T-helper 2 cell treated with Interferon-gamma antibody and Interleukin-4, amounts not matched to agents 5 μg/mL and 100 μg/mL, for 36 hours (primary cell): ENCODE measurements at places on chromosomes 6 and 20.
A peak's percentile ranks its signal among the peaks of the same experiment; 100 is the strongest.

DNA sequence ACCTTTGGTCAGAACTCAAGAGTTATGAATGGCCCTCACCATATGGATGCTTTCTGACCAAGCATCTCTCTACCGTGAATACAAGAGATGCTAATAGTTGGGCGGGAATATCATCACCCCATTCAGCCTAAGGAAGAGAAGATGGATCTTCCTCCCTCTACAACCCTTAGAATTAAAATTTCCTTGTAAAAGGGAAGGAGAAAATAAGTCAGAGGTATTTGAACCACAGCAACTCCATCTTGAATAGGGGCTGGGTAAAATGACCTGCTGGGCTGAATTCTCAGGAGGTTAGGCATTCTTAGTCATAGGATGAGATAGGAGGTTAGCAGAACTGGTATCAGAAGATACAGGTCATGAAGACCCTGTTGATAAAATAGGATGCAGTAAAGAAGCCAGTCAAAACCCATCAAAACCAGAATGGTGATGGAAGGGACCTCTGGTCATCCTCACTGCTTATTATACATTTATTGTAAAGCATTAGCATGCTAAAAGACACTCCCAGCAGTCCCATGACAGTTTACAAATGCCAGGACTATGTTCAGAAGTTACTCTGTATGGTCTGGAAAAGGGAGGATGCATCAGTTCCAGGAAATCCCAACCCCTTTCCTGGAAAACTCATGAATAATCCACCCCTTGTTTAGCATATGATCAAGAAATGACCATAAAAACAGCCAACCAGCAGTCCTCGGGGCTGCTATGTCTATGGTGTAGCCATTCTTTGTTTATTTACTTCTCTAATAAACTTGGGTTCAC is 101.2 kb downstream of the DTNBP1 start:
- DNase-seq, result no peak

- no peak for DNase-seq
Measured at GRCh38 chr20:42752620-42753019, 437.1 kb downstream of the PTPRT start.

- DNase-seq, result no peak
Measured at GRCh38 chr20:49245921-49246740, 26.9 kb downstream of the DDX27 start.

DNA sequence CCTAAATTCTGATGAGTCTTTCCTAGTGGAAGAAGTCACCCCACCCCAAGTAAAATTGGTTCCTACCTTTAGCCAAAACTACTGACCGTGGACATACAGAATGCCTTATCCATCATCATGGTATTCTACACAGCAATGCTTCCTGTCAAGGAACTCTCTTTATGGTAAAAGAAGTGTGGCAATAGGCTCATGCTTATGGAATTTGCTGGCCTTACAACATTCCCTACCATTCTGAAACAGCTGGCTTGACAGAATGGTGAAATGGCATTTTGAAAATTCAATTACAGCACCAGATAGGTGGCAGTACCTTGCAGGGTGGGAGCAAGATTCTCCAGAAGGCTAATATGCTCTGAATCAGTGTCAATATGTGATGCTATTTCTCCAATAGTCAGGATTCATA is 41.8 kb upstream of the BACH2 start:
- no peak for DNase-seq

DNA sequence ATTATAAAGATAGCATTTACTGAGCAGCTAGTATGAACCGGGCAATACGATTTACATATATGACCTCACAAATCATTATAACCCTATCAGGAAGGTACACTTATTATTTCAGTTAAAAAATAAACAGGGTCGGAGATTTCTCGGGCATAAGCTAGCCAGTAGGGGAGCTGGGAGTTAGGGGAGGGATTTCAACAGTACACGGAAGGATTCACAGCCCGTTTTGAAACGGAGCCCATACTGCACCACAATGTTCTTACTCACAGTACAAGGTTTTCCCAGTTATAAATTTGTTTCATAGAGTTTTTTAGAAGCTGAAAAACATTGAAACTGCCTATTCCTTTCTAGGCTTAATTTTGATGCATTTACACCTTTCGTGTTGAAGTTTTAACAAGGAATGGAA is 607.1 kb downstream of the HDGFL1 start:
- no peak for DNase-seq

DNA sequence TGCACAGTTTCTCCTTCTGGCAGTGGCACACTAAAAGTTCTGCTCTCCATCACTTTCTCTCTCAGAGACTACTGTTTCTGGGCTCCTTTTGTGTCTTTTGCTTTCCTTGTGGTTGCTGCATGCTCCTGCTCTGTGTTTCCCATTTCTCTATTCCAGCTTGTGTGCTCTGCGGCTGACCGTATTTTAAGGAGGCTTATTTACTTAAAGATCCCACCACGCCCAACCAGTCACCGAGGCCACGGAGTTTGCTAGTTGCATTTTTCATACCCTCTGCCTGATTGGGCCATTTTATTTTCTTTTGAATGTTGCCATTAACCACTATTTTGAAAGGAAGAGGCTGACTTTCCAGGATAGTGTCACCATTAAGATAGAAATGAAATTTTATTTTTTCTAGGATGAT is 626.4 kb upstream of the MMS22L start:
- no peak for DNase-seq

DNA sequence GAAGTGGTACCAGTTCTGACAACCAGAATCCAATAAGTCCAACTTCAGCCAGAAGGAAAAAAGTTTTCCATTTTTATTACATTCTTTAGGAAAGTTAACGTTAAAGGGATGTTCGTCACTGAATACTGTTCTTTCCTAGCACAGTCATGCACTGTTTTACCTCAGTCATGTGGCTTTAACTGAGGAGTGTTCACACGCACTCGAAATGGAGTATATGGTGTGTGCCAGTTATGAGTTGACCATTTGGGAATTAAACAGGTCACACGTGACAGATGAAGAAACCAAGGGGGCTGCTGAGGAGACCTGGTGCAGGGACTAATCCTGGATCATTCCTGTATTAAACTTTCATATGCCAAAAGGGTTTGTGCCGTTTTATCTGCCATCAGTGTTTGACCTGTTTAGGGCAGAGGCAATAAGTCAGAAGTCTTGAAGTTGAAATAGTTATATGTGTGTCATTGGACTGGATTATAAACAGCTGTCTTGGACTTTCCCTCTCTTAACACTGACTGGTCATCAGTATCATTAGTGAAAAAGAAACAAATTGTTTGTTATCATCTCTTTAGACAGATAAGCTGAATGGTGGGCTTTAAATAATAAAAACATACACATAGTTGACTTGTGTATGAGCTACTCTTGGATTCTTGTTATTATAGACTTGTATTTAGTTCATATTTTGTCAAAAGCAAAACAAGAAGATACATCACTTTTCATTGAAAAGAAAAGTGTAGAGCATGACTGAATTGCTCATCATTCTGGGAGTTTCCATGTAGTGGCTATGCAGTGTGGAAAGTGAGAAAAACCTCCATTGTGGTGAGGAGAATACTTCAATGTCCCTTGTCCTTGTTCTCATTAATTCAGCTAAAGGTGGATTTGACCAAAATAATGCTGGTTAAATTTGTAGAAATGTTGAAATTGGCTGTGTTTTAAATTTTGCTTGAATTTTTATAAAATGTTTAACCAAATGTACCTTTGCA is 123.5 kb upstream of the SAMD5 start:
- DNase-seq, result no peak

DNA sequence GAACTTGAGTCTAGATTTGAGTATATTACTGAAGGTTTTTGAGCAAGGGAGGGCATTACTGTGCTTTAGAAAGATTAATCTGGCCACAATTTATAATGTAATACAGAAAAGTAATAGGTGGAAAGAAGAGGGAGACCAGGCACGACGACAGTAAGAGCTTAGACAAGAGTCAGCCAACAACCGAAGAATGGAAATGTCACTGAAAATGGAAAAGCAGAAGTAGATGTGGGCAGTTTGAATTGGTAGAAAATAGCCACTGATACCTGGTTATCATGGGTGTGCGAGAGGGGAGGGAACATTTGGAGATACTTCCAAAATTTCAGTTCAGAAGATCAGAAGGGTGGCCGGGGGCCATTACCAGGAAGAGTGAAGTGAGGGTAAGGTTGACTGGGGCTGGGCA is 339.1 kb downstream of the UTRN start:
- DNase-seq, result no peak

DNA sequence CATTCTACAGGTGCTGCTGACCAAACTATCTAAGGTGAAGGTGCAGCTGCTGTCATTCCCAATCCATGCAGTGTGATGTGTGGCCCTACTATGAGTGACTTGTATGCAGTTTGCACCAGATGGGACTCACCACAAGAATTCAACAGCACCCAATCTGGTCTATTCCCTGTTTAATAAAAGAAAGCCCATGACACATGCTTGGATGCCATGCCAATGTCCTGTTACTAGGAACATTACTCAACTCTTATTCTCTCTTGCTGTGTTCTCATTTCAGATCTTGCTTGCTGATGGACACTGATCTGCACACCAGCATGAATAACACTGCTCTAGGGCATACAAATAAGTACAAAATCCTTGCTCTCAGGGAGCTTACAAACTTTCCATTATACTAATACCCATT is 221.6 kb upstream of the CDYL start:
- DNase-seq, result no peak

GRCh38 chr20:20480689-20481088 is 112.8 kb downstream of the INSM1 start:
- no peak for DNase-seq

DNA sequence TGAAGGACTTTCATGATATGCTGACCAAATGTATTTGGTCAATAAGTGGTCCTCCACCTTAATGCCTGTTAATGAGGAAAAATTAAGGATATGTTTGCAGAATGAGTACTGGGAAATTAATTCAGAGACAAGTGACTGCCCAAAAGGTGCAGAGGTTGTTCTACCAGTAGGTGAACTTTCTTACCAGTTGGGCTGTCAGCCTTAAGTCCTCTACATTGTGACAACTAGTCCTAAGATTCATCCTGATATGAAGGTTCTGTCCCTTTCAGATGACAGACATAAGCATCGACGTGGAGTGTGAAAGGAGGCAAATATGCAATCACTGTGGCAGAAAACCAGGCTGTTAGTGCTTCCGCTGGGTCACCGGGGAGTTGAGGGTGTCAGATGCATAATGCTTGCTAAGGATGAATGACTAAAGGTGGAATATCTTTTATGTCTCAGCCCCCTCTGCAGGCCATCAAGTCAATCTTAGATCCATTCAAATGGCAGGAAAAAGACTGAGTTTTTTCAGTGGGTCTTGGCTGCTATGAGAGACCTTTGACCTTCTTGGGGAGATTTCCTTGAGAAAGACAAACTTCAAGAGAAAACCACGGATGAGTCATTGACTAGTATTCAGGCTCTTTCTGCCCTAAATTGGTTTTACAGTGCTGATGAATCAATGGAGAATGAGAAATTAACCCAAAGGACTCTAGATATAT is 226.0 kb downstream of the TPBG start:
- DNase-seq, result no peak

DNA sequence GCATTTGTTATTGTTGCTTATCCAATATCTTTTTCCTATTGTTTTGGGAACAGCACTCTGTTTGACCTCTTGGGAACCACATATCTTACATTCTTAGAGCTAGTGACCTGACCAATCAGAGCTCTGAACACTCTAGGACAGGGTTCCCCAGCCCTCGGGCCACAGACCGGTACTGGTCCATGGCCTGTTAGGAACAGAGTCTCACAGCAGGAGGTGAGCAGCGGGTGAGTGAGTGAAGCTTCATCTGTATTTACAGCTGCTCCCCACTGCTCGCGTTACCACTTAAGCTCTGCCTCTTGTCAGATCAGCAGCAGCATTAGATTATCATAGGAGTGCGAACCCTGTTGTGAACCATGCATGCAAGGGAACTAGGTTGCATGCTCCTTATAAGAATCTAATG is 226.0 kb upstream of the TSHZ2 start:
- DNase-seq, result no peak

DNA sequence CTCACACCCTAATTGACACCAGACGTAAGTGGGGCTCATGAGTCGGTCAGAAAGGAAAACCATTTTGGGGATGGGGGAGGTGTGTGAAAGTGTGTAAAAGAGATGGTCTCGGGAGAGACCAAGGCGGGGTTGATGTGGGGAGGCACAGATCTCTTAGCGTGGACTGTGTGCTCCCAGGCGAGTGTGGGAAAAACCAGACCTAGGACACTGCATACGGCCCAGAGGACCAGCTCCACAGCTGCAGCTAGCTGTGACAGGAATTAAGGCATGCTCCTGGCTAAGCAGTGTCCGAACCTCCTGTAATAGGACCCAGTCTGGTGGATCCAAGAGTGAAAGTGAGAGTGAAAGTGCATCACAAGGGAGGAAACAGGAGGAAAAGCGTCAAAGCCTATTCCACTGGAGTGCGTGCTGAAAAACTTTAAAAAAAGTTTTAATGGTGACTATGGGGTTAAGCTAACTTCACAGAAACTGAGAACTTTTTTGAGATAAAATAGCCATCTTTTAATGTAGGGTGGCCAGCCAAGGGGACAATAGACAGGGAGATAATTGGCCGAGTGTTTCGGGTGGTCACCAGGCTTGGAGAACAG is 9.6 kb downstream of the IL22RA2 start:
- no peak for DNase-seq

DNA sequence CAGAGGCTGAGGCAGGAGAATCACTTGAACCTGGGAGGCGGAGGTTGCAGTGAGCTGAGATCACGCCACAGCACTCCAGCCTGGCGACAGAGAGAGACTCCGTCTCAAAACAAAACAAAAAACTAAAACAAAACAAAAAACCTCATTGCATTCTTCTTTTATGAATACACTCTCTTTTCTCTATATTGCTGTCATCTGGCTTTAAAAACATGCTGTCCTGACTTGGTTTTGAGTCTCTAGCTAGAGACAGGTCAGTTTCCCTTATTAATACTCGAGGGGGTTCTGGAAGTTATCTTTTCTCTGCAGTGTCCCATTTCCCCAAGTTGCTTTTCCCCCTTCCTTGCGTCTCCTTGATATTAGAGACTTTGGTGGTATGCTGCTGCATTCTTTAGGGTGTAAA is 50.9 kb downstream of the RIOK1 start:
- no peak for DNase-seq

- no peak for DNase-seq
Measured at GRCh38 chr20:1626528-1627199, 6.9 kb upstream of the SIRPB1 start.

DNA sequence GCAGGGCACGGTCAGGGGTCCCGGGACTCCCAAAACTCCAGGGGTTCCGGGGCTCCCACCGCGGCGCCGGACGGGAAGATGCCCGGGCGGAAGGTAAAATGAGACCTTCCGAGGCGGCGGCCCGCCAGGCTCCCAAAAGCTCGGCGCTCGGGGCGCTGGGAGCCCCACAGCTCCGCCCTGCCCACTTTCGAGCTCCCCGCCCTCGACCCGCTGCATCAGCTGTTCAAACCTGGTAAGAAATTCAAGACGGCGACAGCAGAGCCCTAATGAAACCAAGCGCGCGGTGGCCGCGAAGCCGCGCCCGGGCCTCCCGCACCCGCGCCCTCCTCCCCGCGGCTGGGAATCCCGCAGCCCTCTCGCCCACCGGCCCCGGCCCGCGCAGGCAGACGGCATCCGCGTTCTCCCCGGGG is 369 bp downstream of the SLC4A11 start:
- DNase-seq, result peak; percentile 50

GRCh38 chr20:33670715-33671499 is 3.3 kb downstream of the NECAB3 start:
- DNase-seq, result no peak
